Vagina (tissue), 2 donors: ENCODE measurements at places on chromosomes 5 and 9. TPM values are rescaled to one million over a fixed set of nuclear protein-coding genes. Genes with fewer than 3 reads are reported as not detected.

Gene PSD2
- 0.25 TPM for total RNA-seq

Gene GPX3
- total RNA-seq: 3,069 TPM

Gene POMT1
- 14.5 TPM for total RNA-seq

Gene LRRC19
- not detected for total RNA-seq

Gene MEIKIN
- total RNA-seq: not detected

Gene FBP2
- total RNA-seq: not detected

Gene HIGD2A
- 124 TPM for total RNA-seq

Gene PDE6A
- 0.25 TPM for total RNA-seq

Gene LRRTM2
- 1.2 TPM for total RNA-seq

Gene TMEM252
- not detected for total RNA-seq

Gene AQP7
- total RNA-seq: 6.4 TPM

Gene POU4F3
- total RNA-seq: not detected

Gene DBH
- total RNA-seq: 12.0 TPM

Gene LPCAT1
- 29.7 TPM for total RNA-seq

Gene LCN15
- not detected for total RNA-seq

Gene FCN2
- not detected for total RNA-seq

Gene BHMT2
- 4.2 TPM for total RNA-seq

Gene TNFSF15
- total RNA-seq: 0.74 TPM

Gene IL13
- not detected for total RNA-seq

Gene PTGES2
- 101 TPM for total RNA-seq

Gene PCDHA9
- 0.25 TPM for total RNA-seq

Gene ACOT12
- total RNA-seq: not detected

Gene SHOC1
- total RNA-seq: 0.25 TPM

Gene PHF24
- 0.25 TPM for total RNA-seq

Gene MELK
- 2.9 TPM for total RNA-seq

Gene ATP10B
- 9.1 TPM for total RNA-seq

Gene LMX1B
- total RNA-seq: not detected

Gene EIF4E1B
- total RNA-seq: not detected

Gene PCDHGA12
- 10.6 TPM for total RNA-seq

Gene FOXI1
- total RNA-seq: not detected

Gene PHYKPL
- total RNA-seq: 77.8 TPM

Gene ADGRD2
- total RNA-seq: 4.2 TPM

Gene PPIC
- 21.6 TPM for total RNA-seq

Gene NEURL1B
- 30.9 TPM for total RNA-seq

Gene GMCL2
- not detected for total RNA-seq

Gene BAAT
- total RNA-seq: not detected

Gene ADAMTS12
- total RNA-seq: 7.6 TPM

Gene FRMPD1
- total RNA-seq: 0.98 TPM

Gene LHFPL2
- total RNA-seq: 24.8 TPM

Gene SAPCD2
- 2.7 TPM for total RNA-seq

Gene NOP16
- total RNA-seq: 48.6 TPM

Gene C5orf34
- total RNA-seq: not detected

Gene FOXD4L4
- total RNA-seq: not detected

Gene NINJ1
- 78.6 TPM for total RNA-seq

Gene CFAP90
- total RNA-seq: 2.5 TPM

Gene CERCAM
- 36.1 TPM for total RNA-seq

Gene SOX30
- not detected for total RNA-seq

Gene SEMA6A
- total RNA-seq: 28.7 TPM

Gene SV2C
- 3.4 TPM for total RNA-seq

Gene CATSPER3
- total RNA-seq: not detected

Gene PCDHA10
- total RNA-seq: 0.25 TPM

Gene FBP1
- 1.7 TPM for total RNA-seq

Gene RNF14
- 37.8 TPM for total RNA-seq

Gene SAXO1
- total RNA-seq: not detected

Gene PLEKHG4B
- 0.74 TPM for total RNA-seq

Gene TRAF2
- total RNA-seq: 12.8 TPM

Gene ROPN1L
- total RNA-seq: 4.2 TPM

Gene LOX
- total RNA-seq: 38.8 TPM

Gene FUT7
- total RNA-seq: not detected
